GM23248 (cell line): ENCODE measurements at places on chromosomes 12 and 14. TPM values are rescaled to one million over a fixed set of nuclear protein-coding genes. Genes with fewer than 3 reads are reported as not detected.

The POTEM gene
- total RNA-seq = not detected in 2 replicates

The ABCD2 gene
- total RNA-seq = 0.11 TPM in 1 of 2 replicates, not detected in the other

The TGM1 gene
- 0.25 and 1.3 TPM in 2 replicates for total RNA-seq

The CLEC4C gene
- not detected in 2 replicates for total RNA-seq

The RGS6 gene
- total RNA-seq = not detected in 2 replicates

DNA sequence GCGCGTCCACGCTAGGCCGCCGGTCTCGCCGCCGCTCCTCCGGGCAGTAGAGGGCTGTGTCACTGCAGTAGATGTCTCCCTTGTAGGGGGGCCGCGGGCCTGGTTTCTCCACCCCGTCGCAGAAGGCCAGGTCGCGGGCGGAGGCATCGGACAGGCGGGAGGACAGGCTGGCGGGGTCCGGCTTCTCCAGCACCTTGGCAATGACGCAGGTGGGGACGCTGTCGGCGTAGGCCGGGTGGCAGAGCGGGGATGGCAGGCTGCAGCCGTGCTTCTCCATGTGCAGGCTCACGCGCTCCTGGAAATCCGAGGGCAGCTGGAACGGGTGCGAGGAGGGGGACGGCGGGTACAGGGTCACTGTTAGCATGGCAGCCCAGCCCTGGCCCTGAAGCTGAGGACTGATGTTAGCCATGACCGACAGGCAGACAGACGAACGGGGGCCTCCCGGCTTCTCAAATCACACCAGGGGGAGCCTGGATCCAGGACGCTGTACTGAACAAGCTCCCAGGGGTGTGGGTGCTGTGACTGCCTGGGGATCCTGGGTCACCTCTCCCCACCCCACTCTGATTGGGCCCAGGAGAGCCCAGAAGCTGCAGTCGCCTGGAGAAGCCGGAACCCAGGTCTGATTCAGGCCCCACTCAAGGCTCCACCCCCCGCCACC, 48.1 kb downstream of the BEGAIN start:
- DNase-seq = no peak

- DNase-seq = no peak
Measured at GRCh38 chr12:22366181-22366580, 31.7 kb upstream of the ST8SIA1 start.

DNA sequence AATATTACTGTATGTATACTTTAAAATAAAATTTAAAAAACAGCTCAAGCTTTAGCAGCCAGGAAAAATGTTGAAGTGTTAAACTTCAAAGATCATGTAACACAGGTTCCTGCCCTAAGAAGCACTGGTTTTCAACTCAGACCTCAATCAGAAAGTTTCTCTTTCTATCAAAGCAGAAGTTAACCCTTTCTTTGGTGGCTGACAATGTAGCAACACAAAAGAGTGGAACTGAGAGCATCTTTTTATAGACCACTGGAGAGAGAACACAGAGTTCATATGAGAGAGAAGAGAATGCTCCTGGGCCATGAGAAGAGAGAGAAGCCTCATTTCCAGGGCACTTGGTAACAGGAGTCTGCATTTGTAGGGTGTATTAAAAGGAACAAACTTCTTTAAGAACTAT, 42.2 kb upstream of the KTN1 start:
- no peak for DNase-seq

DNA sequence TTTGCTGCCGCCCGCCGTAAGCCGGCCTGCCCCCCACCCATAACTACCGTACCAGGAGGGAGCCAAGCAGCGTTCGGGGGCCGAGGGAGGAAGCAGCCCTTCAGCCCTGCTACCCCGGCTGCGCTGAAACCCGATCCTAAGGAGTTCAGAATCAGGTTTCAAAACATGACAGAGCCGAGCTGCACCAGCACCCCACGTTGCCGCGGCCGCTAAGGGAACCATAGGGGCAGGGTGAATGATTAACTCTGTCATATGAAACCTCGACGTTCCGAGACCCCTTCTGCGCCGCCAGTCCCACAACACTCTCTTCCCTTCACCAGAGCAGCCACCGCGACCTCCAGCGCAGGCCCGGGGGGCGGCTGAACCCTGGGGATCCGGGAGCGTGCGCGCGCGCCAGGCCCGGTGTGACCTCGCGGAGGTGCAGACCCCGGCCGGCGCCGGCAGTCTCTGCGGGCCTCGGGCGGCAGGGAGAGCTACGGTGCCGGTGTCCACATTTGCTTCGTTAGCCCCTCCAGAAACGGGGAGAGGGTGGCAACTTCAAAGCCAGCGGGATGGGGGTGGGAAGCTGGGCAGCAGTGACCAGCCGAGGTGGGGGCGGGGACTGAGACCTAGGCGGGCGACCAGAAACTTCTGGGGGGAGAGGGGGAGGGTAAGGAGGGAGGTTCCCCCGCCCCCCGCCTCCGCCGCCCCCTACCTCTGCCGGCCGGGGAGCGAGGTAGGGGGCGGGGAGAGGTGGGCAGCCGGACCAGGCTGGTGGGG, 1.6 kb downstream of the SIX4 start:
- DNase-seq = peak; percentile 80

GRCh38 chr12:98372340-98373024, 142.9 kb upstream of the TMPO start:
- no peak for DNase-seq

- DNase-seq = peak; percentile 95
Measured at GRCh38 chr14:22614240-22614799, 16.2 kb downstream of the ABHD4 start.

- DNase-seq = no peak
Measured at GRCh38 chr12:98669751-98670150, 24.7 kb downstream of the APAF1 start.
